ENCODE measurements at places on chromosomes 4 and X.

GRCh38 chr4:119873132-119873531 lies 193.5 kb downstream of the MAD2L1 start:
- DNase-seq: no peak

DNA sequence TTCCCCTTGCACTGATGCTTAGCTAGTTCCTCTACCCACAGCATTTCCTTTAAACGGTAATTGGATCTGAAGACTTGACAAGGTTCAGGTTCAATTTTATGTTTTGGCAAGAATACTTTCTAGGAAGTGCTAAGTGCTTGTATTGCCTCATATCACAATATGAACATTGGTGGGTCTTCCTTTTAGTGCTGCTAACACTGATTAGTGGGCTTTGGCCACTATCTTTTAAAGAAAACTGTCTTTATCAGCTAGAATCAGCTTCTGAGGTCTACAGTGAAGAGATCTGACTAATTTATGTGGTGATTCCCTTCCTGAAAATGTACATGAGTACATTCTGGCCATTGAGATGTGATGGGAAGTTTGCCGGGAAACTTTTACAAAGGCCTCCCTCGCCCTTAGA lies 316.7 kb upstream of the KLF3 start:
- DNase-seq: no peak

DNA sequence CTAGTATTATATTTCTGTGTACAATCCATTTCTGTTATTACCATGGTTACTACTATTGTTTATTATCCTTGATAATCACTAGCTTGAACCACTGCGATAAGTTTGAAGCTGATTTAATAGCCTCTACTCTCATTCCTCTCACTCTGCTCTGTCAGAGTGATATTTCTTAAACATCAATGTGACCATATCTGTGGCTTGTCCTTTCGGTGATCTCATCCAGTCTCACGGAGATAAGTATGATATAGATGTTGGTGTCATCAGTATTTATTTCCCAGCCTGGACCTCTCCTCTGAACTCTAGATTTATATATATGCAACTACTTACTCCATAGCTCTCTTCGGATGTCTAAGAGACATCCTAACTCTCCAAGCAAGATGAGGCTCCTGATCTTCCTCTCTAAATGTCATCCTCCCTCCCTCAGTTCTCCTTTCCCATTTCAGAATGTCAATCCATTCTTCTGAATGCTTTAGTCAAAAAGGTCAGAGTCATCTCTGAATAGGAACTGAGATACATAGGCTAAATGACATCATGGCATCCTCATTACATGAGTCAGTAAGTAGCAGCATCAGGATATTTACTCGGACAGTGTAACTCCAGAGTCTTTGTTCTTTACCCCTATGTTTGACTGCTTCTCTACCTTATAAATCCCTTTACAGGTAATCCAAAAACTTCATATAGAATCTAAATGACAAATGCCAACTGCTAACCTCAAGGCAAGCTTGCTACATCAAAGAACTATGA lies 129.5 kb downstream of the PACRGL start:
- DNase-seq: no peak

DNA sequence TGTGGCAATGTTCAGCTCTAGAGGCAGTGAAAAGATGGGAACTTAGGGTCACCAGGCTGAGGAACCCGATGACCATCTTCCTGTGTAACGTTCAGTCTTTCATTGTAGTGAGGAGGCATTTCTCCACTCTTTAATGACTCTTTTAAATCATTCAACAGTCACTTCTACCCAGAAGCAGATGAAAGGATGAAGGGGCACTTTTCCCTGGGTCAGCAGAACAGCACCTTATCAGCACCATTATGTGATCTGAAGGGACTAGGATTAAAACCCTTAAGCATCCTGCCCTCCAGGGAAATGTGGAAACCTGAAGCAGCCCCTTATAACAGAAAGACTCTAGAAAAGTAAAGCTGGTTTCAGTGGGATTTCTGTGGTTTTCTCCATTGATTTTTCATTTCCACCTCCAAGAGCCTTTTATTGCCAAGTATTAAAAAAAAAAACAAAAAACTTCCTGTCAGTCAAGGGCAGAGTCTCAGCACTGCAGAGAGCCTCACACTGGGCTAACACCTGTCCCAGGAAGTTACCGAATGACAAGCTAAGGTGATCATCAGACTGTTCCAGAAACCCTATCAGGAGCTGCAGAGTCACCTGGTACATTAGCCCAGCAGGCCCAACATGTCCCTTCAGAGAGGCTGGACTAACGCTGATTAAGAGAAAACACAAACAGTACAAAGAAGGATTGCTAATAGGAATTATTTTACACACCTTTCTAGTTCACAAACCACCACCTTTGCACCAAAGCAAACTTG lies 185.9 kb downstream of the SHROOM3 start:
- DNase-seq: no peak

DNA sequence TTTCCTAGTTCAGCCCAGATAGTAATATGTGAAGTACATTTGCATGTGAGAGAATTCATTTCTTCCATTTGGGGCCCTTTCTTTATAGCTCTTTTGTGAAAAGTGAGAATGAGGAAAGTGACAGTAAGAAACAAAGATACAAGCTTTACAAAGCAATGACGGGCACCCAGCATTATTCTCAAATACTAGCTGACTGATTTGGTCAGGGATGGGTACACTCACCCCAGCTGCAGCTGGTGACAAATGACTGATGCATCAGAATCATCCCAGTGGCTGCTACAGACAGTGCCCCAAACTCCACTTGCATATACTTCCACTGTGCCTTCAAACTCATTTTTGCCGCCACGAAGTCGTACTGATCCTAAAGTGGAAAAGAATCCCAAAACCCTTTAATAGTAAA lies 14.8 kb downstream of the PRSS12 start:
- no peak for DNase-seq

DNA sequence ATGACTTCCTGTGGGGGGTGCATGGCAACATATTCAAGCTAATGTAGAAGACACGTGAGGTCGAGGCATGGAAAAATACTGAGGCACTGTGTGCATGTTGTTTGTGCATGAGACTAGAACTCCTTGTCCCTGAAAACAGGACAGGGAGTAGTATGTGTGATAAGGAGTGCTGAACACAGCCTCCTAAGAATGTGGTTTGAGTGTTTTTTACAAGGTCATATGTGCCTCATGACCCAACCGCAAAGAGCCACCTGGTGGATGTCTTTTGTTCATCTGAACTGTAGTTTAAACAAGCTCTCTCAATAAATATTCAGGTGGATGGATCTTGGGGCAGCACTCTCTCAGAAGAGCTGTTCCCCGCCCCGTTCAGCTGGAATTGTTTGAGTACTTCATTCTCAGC lies 226.6 kb downstream of the NLGN4X start:
- no peak for DNase-seq

DNA sequence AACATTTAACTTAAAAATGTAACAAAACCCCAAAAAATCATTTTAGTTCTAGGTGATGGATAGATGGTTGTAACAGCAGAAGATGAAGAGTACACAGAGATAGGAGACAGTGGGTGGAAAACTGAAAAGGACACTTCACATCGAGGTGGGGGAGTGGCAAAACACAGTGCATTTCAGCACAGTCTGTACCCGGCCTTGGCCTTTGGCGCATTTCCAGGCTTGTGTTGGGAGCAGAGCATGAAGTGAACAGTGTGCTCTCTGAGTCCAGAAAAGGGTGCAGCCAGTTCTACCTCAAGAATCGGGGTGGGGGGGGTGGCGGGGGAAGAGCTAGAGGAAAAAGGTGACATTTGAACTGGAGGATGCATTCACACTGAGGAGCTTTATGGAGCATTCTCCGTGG lies 4.3 kb downstream of the TSPYL2 start:
- no peak for DNase-seq

- no peak for DNase-seq
Observed at GRCh38 chrX:69179380-69179911, 14.2 kb upstream of the PJA1 start.

DNA sequence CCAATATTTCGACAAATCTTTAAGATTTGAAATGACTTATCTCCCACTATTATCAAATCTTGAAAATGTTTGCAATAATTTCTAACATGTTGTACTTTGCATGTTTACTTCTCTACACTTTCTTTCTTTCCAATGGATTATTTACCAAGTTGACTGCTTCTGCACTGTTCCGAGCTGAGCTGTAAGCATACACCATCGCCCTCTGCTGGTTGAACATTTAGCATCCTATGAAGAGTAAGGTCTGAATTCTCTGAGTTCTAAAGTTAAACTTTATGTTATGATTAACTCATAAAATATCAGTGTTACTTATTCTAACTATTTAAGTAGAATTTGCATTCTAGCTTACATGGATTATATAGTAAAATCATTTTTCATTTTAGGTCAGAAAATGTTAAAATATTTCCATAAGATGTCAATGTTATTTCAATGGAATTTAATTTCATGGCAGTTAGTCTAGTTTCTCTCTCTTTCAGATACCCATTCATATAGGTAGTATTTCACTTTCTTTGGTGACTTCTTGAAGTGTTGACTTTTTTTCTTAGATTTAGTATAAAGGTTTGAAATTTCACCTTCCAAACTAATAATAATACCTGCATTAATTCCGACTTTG lies 137.4 kb downstream of the DKK2 start:
- no peak for DNase-seq

- no peak for DNase-seq
Observed at GRCh38 chr4:173138624-173139023, 30.0 kb upstream of the GALNT7 start.

GRCh38 chrX:110066488-110067225 lies 63.7 kb downstream of the TMEM164 start:
- no peak for DNase-seq

- no peak for DNase-seq
Observed at GRCh38 chrX:153381684-153382532, 19.2 kb downstream of the PNMA6E start.

DNA sequence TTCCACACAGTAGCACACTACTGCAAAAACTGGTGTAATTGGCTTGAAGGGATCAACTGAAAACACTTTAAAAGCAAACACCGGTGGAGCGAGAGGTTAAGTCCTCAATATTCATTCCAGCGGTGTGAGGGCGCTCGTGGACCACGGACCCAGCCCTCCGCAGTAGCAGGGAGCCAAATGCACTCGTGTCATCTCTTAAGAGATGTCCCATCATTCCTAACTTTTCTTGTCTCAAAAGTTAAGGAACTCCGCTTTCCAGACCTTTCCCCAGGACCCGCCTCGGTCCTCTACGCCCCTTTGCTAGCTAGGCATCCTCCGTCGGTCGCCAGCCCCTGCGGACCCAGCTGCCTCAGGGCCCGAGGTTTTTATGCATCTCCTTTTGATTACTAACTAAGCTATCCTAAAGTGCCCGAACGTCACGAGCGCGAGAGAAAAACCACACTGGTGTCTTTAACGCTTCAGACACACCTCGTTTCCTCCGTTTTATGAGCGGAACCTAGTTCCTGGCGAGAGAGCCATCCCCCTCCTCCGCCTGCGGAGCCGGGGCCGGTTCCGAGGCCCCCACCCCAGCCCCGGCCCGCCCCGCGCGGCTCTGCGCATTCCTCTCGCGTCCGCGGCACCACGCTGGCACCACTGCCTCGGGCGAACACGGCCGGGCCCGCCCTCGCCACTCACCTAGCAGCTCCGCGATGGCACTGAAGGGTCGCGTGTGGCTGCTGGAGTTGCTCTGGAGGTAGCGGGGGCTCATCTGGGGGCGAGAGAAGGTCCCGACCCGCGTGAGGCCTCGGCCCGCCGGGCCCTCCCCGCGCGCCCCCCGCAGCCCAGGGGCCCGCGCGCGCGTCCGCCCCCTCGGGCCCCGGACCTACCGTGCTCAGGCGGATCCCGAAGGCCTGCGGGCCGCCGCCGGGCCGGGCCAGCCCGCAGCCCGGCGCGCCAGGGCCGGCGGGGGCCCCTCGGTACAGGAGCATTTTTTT lies 723 bp downstream of the MORC4 start:
- peak; percentile 46 for DNase-seq

GRCh38 chr4:89486042-89486441 lies 178.4 kb upstream of the GPRIN3 start:
- DNase-seq: no peak

DNA sequence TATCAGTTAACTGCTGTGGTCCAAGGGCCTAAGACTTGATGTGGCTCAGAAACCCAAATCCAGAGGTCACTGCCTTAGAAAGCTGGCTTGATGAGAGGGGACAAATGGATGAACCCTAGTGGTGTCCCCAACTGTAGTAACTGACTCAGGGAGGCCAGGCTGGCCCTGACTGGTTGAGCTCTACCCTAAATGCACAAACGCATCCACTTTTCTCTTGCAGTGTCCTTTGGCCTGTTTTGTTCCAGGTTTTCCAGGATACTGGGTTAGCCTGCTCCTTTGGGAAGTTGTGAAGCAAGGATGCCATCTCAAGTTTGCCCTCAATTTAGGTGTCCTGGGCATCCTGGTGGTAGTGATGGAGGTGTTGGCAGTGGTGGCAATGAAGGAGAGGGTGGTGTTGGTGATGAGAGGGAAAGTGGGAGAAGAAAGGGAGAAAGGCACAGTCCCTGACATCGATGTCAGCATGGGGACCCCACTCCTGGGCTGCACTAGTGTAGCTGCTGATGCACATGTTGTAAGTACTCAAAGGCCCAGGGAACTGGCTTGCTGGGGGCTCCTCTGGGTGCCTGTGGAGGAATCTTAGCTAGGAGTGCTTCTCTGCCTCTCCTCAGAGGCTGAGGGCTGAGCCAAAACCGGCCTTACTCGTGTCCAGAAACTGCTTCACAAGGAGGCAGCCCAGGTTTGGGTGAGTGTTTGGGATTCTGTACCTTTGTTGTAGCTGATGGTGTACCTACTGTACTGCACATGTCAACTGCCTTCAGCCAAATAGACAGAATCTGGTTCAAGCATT lies 2.9 kb upstream of the HAND2 start:
- DNase-seq: no peak

DNA sequence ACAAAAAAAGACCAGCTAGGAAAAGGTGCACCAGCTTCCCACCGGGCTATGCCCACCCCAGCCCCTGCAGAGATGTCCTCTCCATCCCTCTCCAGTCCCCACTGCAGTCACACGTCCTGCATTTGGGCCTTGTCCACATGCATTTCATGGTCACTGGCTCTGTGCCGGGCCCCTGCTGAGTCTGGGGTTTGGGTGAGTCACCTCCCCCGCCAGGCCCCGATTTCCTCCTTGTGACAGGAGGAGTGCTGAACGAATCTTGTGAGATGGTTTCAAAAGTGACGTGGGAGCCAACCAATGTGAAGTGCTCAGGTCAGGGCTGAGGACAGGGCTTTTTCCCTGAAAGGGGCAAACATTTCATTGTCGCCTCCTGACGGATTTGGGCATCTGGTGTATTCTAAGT lies 7.1 kb downstream of the CPZ start:
- DNase-seq: no peak

DNA sequence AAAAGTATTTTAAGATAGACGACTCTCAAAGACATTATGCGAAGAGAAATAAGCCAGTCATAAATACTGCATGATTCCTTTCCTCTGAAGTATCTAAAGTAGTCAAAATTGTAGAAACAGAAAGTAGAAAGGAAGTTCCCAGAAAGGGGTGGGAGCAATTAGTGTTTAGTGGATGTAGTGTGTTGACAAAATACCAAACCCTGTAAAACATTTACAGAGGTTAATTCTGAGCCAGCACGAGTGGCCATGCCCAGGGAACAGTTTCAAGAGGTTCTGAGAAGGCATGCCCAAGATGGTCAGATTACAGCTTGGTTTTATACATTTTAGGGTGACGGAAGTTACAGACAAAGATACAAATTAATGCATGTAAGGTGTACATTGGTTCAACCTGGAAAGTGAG lies 34.4 kb upstream of the SLC25A4 start:
- no peak for DNase-seq

- DNase-seq: no peak
Observed at GRCh38 chrX:97481228-97481627, 597.5 kb downstream of the RPA4 start.

- DNase-seq: no peak
Observed at GRCh38 chrX:17374619-17375366, at the start of gene NHS. Gene NHS (plus strand): TSS chrX:17375200. CDS start chrX:17375758, 558 bp downstream.

GRCh38 chr4:52995360-52996030 lies 133.4 kb downstream of the RASL11B start:
- DNase-seq: no peak
